ENCODE measurements at places on chromosomes 11 and 22.

GRCh38 chr11:2653198-2653551 lies 46.6 kb downstream of the KCNQ1OT1 start:
- no peak for DNase-seq

DNA sequence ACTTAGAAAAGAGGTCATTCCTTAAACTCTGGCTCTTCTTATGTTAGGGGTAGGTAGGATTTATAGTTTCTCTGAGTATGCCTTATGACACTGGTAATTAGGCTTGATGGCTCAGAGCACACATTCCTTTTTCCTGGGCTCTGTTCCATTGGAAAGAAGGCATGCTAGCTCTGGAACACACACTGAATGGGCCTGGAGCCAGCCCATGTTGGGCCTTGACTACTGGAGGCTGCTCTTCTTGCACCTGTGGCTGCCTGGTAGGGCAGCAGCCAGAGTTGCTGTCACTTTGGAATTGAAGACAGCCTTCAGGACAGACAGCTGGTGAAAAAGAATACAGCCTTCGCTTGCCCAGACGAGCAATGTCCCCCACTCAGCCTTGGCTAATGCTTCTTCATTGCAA lies 18.2 kb downstream of the MCAM start:
- DNase-seq = no peak

- DNase-seq = no peak
Measured at GRCh38 chr22:29003975-29004646, 57.5 kb downstream of the C22orf31 start.

DNA sequence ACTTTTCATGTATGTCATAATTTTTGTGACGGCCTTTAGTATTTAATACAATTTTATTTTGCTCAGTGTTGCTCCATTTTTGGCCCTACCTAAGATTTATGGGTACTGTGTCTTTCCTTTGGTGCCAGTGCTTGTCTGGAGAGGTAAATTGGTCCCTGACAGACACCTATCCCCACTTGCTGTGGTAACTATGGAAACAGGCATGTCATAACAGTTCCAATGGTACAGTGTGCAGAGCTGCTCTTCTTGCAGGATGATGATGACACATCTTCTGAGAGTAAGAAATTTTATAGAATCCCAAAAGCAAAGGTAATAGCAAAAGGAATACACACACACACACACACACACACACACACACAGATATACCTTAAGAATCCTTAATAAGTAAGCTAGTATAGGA lies 118.5 kb downstream of the ELP4 start:
- no peak for DNase-seq

- no peak for DNase-seq
Measured at GRCh38 chr11:64348383-64349024, 8.5 kb downstream of the CCDC88B start.

DNA sequence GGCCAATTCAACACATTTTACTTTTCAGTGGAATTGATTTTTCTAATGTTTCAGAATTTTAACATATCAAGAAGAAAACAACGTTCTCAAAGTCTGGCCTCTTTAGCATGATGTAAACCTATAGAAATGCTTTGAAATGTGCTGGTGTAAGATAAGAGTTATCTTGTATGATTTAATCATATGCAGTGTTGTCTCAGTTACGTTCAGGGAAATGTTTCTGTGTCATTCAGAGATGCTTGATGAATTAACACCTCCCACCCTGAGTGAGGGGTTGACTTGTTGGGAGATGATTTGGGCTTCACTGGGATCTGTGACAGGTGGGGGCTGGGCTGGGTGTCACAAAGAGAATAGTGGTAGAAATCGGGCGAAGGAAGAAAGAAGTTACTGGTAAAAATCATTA lies 15.7 kb upstream of the MYO18B start:
- DNase-seq = no peak
